ENCODE measurements at places on chromosomes 11 and 22.

DNA sequence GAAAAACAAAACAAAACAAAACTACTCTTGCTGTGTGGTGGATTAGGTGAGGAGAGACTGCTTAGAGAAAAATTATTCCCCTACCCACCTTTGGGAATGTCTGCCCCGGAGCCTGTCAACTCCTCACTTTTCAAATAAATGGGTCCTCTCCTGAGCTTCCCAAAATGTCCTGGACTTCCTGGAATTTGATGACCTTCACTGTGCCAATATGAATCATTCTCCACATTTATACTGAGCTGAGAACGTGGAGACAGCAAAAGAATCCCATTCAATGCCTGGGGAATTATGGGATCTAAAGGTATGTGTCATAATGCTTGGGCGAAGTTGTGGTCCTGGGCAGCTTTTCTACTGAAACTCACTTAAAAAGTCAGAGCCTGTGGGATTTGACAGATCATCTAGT is 136.8 kb downstream of the KIF18A start:
- DNase-seq: no peak

DNA sequence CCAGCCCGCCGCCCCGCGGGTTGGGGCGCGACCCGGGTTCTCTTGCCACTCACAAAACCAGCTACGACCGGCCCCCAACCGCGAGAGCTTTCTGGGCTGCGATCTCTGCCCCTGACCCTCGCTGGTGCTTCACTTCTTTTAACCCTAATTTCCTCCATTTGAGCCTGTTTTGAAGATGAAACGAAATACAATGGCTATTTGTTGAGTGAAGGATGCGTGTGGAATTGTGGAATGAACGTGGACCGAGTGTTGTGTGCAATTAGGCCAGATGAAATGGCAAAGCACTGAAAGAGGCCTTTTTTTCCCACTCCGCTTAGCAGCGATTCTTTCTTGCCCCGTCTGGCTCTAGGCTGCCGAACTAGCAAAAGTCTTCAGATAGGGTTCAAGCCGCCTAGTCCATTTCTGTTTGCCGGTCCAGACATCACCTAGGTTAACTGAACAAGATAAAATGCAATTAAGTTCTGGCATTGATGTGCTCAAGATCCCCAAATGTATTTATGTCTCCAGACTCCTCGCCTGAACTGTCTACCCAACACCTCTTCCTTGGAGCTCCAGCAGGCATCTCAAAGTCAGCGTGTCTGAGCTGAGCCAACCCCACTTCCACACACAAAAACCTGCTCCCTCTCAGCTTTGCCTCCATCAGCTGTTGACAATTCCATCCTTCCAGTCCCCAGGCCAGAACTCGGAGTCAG is 471 bp upstream of the TMEM184B start:
- DNase-seq: no peak

GRCh38 chr11:17816232-17816931 is 81.8 kb downstream of the KCNC1 start:
- DNase-seq: no peak

- DNase-seq: no peak
Observed at GRCh38 chr22:28254396-28254795, 335.3 kb upstream of the PITPNB start.

DNA sequence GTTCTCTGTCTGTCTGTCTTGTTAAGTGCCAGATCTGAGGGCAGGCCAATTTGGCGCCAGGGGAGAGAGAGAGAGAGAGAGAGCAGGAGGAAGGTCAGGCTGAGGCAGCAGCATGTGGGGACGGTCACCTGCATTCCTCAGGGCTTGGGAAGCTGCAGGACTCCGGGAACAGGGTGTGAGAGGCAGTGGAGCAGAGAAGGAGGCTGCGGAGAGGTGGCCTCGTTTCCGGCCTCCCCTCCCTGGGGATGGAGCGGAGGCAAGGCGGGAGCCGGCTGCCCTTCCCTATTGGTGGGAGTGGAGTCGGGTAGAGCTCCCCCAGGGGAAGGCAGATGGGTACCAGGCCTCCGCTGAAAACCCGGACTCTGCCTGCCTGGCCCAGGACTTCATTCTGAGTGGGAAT is 9.7 kb downstream of the CLMP start:
- DNase-seq: no peak

- DNase-seq: no peak
Observed at GRCh38 chr11:60498853-60499252, 6.3 kb downstream of the MS4A12 start.

DNA sequence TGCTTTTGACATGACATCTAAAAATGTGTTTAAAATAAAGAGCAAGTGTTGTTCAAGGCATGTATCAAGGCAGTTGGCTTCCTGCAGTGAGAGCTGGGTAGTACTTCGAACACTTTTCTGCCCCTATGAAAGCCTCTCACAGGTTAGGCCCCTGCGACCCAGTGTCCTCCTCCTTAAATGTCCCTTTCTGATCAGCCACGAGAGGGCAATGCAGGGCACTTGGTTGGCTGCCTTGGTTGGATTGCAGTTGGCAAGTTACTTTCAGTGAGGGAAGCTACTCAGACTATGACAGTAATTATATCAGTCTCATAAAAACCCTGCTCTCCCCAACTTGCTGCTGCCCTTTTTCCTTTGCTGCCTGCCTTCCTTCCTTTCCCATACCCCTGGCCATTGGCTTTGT is 743.8 kb downstream of the NTM start:
- DNase-seq: no peak

- no peak for DNase-seq
Observed at GRCh38 chr11:124890151-124890550, 7.5 kb downstream of the ROBO4 start.

- DNase-seq: no peak
Observed at GRCh38 chr11:119891055-119891768, 162.2 kb upstream of the NECTIN1 start.

- DNase-seq: no peak
Observed at GRCh38 chr22:47030143-47030661, 267.8 kb downstream of the TBC1D22A start.

DNA sequence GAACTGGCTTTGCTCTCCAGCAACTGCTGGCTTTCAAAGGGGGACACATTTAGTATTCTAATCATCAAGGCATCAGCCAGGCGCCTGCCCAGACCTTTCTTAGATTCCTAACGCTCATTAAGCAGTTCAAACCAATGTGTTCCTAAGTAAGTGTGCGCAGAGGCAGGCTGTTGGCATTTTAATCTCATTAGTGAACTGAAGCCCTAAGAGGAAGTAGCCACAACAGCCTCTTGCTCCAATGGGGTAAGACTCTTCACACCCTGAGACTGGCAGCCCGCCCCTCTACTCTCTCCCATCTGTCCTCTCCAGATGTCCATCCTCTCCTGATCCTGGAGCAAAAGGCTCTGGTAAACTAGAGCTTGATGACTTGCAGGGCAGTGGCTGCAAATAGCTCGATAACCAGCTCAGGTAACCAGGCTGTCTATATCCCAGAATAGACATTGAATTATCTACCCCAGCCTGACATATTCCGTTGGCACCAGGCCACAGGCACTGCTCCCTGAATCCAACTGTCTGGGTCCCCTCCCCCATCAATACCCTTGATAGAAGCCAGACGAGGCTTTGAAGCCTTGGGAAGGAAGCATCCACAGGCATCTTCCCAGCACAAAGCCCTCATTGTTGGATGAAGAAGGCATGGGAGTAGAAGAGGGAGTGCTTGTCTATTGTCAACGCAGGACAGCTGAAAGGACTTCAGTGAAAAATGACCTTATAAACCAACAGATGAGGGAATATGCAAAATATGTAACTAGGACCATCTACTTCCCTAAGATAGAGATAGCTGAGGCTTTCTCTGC is 321.1 kb downstream of the TENM4 start:
- no peak for DNase-seq

DNA sequence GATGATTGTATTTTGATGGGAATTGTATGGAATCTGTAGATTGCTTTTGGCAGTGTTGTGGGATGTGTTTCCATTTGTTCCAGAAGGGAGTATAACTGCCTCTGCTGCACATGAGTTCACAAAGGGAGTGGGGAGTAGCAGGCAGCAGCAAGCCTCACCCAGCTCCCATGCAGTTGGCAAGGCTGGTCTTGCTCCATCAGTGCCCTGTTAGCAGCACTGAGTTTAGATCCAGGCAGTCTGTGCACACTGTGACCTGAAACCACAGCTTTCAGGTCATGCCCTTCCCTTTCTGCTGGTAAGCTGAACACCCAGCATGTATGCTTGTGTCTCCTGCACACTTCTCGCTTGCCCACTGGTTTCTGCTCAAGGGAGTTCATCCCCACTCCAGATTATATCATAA is 3.7 kb upstream of the NUCB2 start:
- DNase-seq: no peak

GRCh38 chr11:279966-280705 is 1.9 kb downstream of the NLRP6 start:
- DNase-seq: peak; percentile 45

- DNase-seq: no peak
Observed at GRCh38 chr11:14218728-14219127, 140.3 kb downstream of the RRAS2 start.

DNA sequence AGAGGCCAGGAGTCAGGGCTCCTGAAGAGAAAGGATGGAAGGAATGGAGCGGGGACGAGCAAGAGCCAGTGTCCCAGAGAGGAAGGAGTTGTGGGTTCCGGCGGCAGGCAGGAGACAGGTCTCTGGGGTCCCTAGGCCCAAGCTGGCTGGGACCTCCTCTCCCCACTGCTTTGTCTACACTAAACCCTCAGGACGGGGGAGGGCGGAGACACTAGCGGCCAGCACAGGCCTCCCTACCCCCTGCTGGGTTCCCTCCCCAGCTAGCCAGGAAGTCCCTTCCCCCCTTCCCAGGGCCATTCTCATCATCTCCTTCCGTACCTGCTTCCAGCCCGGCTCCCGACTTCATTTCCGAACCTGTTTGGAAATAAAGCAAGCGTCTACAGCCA is 79.5 kb downstream of the ST3GAL4 start:
- DNase-seq: no peak

DNA sequence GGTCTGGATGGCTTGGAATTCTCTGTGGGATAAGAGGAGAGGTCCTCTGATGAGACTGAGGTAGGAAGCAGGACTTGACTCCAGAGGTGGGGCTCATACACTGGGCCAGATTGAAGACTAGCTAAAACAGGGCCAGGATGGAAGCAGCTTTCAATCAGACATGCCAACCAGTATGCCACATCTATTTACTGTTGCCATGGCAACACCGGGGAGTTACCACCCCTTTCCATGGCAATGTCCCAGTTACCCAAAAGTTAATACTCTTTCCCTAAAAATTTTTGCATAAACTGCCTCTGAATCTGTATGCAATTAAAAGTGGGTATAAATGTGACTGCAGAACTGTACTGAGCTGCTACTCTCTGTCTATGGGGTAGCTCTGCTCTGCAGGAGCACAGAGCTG is 247.5 kb upstream of the ZBED5 start:
- DNase-seq: no peak

DNA sequence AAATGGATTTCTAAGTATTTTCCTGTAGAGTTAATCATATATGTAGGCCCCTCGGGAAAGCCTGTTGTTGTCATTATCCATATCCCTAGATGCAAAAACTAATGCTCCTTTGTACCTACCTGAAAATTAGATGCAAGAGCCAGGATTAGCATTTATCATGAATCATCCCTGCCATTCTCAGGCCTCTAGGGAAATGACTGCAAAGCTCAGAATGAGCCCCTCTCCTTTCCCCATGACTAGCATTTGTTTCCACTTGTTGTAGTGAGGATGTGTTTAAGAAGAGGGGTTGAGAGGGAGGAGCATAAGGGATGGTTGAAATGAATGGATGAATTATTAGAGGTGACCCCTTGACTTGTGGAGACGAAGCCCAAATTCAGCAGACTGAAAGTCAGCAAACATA is 537.9 kb downstream of the NTM start:
- DNase-seq: no peak

Measured in central memory CD4-positive, alpha-beta T cell (primary cell).